ENCODE measurements at places on chromosomes 11 and 22. TPM values are rescaled to one million over a fixed set of nuclear protein-coding genes. Genes with fewer than 3 reads are reported as not detected.

- DNase-seq, result no peak
Observed at GRCh38 chr22:48894804-48895250, 932.8 kb downstream of the BRD1 start.

DNA sequence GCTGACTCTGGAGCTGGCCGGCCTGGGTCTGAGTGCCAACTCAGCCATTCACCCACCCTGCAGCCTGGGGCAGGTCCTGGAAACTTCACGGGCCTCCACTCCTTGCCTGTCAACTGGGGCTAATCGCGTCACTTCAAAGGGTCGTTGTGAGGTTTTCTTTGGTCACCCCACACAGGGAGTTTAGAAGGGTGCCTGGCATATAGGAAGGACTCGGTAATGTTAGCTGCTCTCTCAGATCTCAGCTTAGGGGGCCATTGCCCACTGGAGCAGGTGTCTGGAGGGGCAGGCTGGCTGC is 7.3 kb downstream of the INCENP start:
- no peak for DNase-seq

- DNase-seq, result peak; percentile 9
Observed at GRCh38 chr22:20586403-20586745, 79.0 kb downstream of the MED15 start.

GRCh38 chr11:78684377-78684776 is 109.7 kb upstream of the NARS2 start:
- DNase-seq, result no peak

DNA sequence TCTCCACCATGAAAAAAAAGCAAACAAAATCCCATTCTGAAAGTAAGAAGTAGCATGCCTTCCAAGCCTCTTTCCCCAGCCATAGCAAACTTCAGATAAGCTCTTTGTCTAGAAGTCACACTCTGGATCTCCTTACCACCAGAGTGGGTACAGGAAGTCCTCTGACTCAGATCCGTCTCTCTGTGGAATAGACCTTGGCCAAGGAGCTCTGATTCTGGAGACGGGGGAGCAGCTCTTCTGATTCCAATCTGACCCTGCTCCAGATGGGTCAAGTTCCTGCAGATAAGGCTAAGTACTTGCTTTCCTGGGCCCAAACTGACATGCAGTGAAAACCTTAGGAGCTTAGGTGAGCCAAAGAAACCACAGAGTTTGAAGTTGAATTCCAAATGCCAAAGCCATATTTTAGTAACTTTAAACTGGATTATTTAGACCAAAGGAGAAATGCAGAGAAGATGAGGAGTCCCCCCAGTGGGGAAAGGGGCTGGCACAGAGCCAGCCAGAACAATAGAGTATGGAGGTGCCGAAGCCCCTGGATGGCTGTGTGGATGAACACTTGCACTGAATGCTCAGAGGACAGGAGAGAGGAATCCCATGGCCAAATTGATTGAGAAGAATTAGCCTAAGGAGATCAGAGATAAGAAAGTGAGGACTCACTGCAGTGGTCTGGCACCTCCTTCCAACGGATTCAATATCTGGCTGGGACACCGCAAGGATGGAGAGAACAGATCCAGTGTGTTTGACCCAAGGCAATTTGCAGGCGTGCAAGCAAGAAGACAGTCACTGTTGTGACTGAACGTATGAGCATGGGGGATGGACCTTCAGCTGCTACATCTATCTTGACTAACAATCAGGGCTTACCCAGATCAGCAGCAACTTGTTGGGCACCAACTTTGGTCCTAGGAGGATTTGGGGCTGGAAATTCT is 54.9 kb downstream of the ENDOD1 start:
- DNase-seq, result no peak

- DNase-seq, result no peak
Observed at GRCh38 chr11:95465887-95466286, 234.9 kb upstream of the SESN3 start.

DNA sequence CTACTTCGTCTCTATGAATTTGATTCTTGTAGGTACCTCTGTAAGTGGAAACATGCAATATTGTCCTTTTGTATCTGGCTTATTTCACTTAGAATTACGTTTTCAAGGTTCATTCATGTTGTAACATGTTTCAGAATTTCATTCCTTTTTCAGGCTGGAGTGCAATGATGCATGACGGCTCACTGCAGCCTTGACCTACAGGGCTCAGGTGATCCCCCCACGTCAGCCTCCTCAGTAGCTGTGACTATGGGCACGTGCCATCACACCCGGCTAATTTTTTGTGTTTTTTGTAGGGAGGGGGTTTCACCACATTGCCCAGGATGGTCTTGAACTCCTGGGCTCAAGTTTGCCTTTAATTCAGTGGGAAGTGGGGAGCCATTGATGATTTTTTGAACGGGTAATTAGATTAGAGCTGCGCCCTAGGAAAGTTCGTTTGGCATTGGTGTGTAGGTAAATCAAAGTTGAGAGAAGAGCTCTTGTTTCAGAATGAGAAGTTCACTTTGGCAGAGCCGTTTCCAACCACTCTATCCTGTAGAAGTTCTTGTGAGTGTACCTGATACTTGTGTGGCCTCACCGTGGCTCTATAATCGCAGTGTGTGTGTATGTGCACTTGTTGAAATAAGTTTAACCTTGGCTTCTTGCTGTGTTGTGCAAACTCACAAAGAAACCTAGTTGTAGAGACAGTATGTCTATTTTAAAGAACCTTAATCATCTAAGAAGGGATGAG is 115.9 kb downstream of the NAV2 start:
- DNase-seq, result no peak

- DNase-seq, result no peak
Observed at GRCh38 chr22:44289414-44290171, 23.2 kb downstream of the SHISAL1 start.

Gene E2F8
- 7.4 TPM for total RNA-seq

Gene OR8K5
- total RNA-seq, result not detected

Gene GGT5
- 3.7 TPM for total RNA-seq

All from left colon (tissue), 2 donors.